Naive B cell (primary cell): ENCODE measurements at places on chromosomes 1 and 21.

GRCh38 chr1:72202761-72203160 is 79.6 kb downstream of the NEGR1 start:
- DNase-seq = no peak

DNA sequence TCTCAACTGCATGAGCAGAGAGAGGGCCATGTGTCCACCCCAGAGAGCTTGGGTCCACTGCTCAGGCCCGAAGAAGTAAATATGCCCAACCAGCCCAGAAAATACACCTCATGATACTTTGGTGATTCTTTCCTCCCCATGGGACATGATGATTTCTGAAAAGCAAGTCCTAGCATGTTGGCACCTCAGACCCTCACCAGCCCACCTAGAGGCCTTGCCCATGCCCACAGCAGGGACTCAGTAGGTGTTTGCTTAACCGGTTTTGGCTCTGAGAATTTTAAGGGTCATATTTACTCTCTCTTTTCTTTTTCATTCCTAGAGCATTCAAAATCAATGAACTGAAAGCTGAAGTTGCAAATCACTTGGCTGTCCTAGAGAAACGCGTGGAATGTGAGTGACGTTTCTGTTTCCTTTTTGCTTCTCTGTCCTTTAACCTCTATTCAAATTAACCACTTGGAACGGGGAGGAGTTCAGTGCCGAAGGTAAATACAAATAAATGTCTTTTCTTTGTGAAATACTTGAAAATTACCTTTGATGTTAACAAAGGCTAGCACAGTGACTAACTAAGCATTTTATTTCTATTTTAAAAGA is 79.7 kb downstream of the PDE9A start:
- no peak for DNase-seq

GRCh38 chr1:160550572-160551034 is 27.5 kb upstream of the SLAMF6 start:
- no peak for DNase-seq

DNA sequence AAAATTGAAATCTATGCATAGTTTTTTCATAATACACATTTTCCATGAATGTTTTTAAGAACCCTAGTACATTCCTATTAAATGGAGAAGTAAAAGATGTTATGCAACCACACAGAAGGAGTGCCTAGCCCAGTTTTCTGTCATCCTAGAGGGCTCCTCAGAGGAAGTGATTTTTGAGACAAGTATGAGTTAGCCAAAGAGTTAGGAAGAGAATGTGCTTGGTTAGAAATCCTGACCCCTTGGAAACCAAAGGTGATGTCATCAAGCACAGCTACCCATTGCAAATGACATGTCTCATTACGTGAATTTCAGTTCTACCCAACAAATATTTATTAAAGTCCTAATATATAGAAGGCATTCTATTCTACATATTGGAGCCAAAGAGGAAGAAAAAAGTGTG is 88.9 kb upstream of the TNFSF4 start:
- no peak for DNase-seq

DNA sequence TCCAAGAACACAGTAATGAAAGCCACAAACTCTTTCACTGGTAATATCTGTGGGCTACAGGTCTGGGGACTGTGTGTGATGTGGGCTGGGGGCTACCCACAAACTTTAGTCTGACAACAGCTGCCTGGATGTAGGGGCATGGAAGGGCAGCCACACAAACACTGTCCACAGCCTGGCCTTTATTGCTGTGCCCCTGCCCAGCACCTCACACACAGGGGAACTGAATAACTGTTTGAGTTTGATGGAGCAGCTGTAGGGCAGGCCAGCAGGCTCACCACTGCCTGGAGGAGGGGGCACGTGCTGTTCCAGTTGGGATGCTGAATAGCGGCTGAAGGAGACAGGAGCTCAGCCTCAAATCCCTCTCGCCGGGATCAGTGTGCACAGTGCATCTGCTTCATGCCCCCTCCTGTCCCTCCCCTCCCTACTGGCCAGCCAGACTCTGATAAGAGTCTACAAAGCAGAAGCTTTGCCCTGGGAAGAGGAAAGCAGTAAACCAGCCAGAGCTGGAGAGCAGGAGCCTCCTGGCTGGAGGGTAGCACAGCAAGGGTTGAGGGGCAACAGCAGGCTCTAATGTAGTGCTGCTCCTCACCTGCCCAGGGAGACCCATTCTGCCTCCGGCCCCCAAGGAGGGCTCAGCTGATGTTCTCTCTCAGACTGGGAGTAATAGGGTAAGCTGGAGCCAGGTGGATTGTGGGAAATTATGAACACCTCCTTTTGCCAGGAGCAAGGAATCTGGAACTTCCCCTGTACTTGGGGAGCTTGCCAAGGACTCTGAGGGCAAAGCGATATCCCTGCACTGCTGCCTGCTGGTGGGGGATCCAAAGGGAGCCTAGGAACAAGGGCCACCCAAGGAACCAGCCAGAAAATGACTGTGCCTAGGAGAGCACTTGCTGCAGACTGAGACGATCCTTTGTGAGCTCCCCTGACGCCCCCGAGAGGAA is 70.2 kb upstream of the GOLT1A start:
- no peak for DNase-seq

DNA sequence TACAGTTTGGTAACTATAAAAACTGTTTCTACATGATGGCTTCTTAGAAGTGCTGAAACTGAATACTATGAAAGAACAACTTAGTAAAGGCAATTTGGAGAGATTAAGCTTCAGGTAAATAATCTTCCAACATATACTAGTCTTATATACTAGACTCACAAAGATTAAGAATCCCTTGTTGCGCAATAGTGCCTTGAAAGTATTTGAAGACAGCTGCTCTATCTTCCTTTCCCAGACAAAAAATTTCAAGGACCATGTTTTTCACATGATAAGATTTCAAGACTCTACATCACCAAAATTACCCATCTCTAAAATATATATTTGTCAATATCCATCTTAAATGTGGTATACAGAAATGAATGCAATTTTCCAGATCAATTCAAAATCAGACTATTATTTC is 37.7 kb upstream of the ASPM start:
- DNase-seq = no peak

- no peak for DNase-seq
Observed at GRCh38 chr1:93056214-93056613, 22.9 kb upstream of the MTF2 start.

DNA sequence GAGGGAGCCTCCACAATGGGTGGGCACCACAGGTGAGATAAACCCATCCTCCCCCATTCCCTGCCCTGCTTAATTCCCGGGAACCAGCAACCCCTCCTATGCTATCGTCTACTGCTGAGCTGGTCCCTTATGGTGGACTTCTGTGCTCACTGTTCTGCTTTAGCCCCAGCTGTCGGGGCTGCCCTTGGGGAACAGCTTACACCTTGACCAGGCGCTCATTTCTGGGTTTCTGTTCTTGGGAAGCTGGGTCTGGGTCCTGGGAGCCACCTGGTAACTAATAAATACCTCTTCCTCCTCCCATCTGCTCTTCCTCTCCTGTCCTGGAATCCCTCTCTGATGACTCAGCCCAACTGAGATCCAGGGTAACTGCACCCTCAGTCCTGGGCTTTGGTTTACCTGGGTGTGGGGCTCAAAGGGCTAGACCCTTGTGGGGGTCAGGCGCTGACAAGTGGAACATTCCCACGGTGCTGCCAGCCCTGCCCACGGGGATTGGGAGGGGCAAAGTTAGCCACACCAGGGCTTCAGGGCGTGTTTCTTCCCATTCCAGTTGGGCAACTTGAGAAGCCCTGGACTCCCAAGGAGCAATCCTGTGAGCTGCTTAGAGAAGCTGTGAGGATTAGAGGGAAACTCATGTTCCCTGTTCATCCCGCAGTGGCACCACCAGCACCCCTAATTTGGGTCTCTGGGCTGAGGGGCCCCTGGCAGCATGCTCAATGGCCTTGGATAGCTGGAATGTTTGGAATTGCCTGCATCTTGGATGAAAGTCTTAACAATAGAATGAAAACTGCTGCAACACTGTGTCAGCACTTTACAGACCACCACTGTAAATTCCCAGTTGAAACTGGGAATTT is 1.6 kb downstream of the PCAT6 start:
- no peak for DNase-seq

DNA sequence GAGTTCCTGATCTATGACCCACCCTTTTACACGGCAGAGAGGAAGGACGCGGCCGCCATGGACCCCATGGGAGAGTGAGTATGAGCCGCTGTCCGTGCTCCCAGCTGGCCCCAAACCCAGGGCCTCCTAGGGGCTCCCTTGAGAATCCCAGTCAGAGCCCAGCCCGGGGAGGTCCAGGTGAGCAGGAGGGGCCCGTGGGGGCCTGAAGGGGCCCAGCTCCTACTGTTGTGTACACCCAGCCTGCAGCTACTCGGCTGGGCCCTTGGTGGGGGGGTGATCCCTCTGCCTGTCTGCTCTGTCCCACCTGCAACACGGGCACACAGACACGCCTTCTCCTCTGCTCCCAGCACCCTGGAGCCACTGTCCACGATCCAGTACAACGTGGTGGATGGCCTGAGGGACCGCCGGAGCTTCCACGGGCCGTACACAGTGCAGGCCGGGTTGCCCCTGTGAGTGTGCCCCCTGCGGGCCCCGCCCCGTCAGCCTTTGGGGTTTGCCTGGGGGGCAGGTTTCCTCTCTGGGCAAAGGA is 28.6 kb upstream of the LRRC3 start:
- DNase-seq = no peak

- DNase-seq = no peak
Observed at GRCh38 chr1:186980400-186980799, 151.7 kb downstream of the PLA2G4A start.

GRCh38 chr1:16975838-16976237 is 4.6 kb downstream of the MFAP2 start:
- no peak for DNase-seq
